ENCODE measurements at places on chromosomes 11 and 22.

- no peak for DNase-seq
Observed at GRCh38 chr11:77213589-77214428, 85.8 kb downstream of the MYO7A start.

DNA sequence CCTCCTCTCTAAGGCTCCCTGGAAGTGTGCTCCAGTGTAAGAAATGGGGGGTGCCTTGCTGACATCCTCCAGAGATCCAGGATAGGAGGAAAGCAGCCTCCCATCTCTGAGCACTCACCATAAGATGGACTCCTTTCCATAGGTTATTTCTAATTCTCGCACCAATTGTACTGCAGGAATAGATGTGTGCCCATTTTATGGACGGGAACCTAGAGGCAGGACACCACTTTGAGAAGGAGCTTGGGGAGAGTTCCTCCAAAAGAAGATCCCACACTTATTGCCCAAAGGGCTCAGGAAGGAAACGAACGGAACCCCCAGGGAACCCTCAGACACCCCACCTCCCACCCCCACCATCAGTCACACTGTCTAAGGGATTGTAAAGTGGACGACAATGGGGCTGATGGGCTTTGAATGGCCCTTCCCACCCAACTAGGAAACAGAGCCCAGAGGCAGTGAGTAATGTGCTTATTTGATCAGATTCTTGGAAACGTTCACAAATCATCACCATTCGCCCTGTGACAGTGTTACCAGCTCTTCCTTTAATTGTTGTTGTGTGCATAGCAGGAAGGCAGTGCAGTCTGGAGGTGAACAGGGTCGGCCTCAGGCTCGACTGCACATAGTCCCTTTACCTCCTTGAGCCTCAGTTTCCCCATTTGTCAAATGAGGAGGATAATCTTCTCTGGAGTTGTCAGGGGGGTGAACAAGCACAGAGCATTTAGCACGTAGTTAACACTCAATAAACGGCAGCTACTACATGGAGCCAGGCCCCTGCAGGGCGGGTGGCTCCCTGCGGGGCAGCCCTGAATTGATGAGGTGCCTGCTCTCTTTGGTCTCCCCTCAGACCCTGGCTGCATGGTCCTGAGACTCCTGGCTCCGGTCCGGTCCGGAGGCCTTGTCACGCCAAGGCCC is 8.4 kb upstream of the MN1 start:
- DNase-seq, result no peak

DNA sequence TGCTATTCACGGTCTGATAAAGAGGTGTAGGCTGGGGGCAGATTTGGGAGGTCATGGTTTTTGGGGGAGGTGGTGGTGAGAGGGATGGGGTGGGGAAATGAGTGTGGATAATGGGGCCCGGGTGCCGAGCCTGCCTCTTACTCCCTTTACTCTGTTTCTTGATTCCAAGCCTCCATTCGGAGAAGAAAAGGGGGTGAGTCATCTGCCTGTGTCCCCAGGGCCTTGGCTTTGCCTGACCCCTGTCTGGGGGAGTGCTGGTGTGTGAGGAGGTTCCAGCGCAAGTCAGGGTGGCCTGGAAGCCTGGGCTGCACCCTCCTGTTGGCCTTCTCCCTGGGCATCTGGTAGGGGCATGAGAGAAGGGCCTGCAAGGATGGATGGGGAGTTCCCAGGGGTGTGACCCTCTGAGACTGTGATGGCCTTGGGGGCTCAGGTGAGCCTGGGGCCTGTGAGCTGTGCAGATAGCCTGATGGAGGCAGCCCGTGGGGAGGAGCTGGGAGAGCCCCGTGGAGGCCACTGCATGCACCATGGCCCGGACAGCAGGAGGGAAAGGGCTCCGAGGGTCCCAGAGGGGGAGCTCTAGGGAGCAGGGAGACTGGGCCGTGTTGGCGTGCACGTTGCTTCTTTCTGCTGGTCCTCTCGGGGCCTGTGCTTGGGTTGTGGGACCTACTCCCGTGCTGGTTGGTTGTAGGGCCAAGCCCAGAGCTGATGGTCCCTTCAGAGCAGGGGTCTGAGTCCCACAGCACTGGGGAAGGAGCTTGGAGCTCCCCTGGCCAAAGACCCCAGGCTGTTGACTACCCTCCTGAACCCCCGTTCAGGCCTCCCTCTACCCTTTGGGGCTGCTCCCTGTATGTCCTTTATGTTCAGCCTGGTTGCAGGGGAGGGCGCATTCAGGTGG is 26.3 kb upstream of the ACR start:
- DNase-seq, result no peak

DNA sequence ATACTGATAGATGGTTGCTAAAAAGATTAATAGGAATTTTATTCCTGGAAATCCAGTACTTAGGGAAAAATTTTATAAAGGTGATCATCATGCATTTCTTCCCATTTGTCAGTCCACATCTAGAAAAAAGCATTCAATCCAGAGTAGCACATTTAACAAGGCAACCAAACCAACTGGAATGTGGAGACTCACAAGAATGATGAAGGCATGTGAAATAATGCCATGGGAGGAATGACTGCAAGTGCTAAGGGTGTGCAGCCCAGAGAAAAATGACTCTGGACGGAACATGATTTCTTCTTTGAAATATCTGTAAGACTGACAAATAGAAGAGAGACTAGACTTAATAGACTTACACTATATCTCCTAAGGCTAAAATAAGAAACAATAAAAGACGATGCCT is 33.8 kb downstream of the BLID start:
- DNase-seq, result no peak

DNA sequence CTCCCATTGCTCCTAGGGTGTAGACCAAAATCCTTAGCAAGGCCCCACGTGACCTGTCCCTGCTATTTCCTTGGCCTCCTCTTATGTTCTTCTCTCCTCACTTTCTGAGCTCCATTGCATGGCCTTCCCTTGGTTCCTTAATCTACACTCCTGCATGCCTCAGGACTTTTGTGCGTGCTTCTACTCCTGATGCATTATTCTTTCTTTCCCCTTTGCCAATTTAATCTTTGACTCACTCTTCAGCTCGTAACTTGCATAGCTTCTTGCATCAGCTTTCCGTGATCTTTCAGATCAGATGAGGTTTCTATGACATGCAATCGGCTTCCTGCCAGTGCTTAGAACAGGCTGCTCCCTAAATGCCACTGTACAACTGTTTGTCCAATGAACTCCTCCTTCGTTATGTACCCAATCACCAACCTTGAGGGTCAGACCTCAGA is 261.6 kb upstream of the CADM1 start:
- DNase-seq, result no peak

Measured in common myeloid progenitor, CD34-positive (primary cell).